ENCODE measurements at places on chromosomes 3 and 15.

DNA sequence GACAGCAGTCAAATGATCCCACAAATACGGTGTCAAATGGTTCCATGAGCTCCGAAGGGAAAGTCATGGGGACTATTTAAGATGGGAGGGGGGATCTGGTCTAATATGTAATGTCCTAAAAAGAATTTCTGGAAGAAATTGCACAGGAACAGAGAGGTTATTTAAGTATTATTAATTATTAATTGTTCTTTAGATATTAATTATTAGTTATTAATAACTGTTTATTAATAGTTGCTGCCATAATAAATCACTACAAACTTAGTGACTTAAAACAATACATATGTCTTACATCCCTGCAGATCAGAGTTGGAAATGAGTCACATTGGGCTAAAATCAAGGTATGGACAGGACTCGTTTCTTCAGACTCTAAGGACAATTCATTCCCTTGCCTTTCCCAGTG, 588.2 kb upstream of the NR2F2 start:
- no peak for DNase-seq

DNA sequence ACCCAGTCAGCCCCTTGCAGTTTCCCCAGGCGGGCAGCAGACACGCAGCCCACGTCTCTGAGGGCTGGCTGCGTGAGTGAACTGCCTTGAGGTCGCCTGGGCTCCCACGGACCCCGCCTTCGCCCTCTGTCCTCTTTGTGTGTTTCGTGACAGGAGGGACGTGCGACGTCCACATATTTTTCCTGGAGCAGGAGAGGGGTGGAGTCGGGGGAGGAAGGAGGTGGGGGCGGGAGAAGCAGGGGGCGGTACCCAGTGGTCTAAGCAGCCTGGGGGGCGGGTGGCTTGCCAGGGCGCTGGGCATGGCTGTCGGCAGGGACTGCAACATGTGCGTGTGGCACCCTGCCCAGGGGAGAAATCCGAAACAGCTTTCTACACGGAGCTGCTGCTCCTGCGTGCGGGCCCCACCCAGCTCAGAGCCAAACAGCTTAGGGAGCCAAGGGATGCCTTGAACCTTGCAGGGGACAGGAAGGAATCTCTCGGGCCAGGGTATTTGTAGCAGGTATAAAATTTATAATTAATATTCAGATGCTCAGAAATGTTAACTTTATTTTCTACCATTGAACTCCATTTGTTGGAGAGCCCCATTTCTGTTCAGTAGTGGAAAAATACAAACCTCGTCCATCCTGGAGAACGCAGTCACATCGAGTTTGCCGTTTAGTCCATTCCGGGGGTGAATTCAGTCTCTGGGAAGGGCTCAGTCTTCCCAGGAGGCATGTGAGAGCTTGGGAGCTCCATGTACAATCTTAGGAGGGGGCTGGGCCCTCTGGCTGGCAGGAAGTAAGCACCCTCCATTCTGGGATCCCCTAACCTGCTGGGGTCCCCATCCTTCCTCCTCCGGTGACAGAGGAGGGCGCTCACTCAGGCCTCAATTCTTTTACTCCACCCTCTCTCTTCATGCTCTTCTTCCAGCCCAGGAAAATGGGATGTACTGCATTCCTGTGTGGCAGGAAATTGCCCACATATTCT, 79.1 kb upstream of the MEF2A start:
- no peak for DNase-seq

GRCh38 chr3:121552797-121553196, 7.0 kb upstream of the POLQ start:
- DNase-seq, result no peak

GRCh38 chr3:46713898-46714552, 3.6 kb downstream of the PRSS50 start:
- DNase-seq, result no peak

GRCh38 chr3:5186089-5186857, 1.2 kb upstream of the EDEM1 start:
- DNase-seq, result no peak

DNA sequence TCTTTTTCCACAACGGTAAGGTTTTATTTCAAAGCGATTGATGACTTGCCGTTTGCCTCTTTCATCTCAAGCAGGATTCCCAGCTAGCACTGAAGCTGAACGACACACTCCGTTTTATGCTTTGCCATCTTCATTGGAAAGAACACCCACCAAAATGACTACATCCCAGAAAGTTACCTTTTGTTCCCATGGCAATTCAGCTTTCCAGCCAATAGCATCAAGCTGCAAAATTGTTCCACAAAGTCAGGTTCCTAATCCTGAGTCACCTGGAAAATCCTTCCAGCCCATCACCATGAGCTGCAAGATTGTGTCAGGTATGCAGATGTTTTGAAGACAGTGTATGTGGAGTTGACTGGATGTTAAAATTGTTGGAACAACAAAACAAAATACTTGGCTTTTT, 56.5 kb downstream of the YEATS2 start:
- DNase-seq, result no peak

DNA sequence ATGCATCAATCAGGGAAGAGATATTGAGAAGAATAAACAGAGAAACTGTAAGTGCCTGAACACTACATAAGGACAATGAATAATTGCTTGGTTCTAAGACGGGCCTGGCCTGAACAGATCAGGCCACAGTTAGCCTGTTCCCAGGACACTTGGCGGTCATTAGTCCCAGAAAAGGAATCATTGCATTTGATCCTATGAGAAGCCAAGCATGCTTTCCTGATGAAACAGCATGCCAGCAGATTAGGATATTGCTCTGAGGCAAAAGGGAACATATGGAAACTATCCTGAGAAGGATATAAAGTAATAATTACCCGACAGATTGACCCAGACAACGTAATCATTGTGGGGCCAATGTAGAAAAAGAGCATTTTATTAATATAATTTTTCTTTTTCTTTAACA, 51.9 kb downstream of the STRIT1 start:
- DNase-seq, result no peak

DNA sequence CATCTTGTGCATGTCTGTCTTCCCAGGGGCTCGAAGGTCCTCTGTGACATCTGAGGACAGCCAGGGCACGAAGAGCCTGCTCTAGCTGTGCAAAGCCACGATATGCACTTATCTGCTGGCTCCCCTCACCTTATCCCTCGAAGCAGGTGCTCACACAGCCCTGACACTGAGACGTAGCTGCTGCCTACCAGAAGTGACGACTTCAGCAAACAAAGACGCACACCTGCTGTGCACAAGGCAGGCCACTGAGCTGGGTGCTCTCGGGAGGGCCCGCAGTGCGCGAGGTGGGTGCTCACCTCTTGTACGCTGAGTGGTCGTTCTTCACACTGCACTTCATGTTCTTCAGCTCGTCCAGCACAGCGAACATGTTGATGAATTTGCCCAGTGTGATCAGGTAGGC, 37.3 kb downstream of the CYFIP1 start:
- DNase-seq, result no peak

DNA sequence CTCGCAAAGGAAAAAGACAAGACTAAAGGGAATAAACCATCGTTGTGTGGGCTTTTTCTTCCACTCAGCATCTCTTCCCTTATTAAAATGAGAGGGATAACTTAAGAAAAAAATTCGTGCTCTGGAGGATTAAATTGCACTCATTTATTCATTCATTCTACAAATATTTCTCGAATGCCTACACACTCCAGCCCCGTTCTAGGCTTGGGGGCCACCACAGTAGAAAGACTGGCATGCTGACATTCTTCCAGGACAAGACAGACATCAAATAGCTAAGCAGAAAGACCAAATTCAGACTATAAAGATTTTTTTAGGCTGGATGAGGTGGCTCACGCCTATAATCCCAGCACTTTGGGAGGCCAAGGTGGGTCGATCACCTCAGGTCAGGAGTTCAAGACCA, 65.3 kb upstream of the IL12A start:
- no peak for DNase-seq

DNA sequence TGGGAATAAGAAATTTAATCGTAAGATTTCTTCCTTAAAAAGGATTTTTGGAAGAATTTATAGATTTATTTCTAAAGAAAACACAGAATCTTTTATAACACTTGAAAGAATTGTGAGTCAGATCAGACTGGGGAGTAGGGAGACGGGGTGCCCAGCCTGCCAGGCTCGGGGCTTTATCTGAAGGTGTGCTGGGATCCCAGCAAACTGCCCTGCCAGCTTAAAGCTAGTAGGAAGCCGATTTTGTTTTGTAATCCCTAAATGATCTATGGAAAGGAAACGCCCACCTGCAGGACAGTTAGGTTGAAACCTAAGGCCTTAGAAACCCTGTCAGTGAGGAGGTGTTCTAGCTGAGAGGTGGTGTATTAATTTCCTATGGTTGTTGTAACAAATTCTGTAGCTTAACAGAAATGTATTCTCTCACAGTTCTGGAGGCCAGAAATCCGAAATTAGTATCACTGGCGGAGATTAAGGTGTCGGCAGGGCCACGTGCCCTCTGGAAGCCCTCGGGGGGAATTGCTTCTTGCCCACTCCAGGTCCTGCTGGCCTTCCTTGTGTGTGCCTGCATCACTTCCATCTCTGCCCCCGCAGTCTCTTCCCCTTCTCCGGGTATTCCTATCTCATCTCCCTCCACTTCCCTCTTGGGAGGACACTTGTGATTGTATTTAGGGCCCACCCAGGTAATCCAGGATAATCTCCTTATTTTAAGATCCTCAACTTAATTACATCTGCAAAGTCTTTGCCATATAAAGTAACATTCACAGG, 19.3 kb upstream of the RAB6B start:
- DNase-seq, result no peak

- no peak for DNase-seq
Observed at GRCh38 chr15:47614360-47615011, 102.8 kb upstream of the SEMA6D start.

GRCh38 chr15:51668446-51668845, 12.9 kb upstream of the SCG3 start:
- no peak for DNase-seq

- no peak for DNase-seq
Observed at GRCh38 chr3:141342386-141342785, 25.9 kb upstream of the ZBTB38 start.

GRCh38 chr3:47540281-47540680, 26.8 kb upstream of the ELP6 start:
- DNase-seq, result no peak

DNA sequence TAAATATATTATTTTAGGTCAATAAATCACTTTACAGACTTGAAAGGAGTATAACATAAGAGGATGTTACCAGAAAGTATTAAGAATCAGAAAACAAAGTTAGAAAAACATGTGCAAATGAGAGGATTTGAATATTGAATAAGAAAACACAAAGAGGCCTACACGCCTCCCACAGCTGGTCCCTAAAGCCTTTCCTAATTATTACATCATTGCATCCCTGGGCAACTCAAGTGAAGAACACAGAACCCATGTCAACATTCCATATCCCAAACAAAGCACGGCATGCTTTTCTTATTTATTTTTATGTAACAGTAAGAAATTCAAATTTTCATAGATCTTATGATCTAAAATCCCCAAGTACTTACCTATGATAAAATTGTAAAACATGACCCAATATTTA, 61.2 kb downstream of the HERC1 start:
- no peak for DNase-seq

DNA sequence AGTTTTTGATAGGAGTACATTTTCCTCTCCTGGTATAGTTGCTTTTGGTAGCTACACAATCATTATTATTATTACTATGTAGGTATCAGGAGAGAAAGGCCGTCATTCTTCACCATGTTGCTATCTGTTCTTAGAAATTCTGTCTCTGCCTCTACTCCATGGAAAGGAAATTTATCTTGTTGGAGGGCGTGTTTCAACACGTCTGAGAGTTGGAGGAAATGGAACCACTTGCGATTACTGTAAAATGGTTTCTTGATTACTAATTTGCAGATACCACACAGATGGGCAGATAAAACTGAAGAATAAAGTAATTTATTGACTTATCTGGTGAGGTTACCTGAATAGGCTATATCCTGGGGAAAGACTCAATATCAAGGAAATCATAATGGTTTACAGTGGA, 488.4 kb downstream of the NR2F2 start:
- no peak for DNase-seq

- no peak for DNase-seq
Observed at GRCh38 chr3:35931867-35932266, 292.5 kb downstream of the ARPP21 start.

DNA sequence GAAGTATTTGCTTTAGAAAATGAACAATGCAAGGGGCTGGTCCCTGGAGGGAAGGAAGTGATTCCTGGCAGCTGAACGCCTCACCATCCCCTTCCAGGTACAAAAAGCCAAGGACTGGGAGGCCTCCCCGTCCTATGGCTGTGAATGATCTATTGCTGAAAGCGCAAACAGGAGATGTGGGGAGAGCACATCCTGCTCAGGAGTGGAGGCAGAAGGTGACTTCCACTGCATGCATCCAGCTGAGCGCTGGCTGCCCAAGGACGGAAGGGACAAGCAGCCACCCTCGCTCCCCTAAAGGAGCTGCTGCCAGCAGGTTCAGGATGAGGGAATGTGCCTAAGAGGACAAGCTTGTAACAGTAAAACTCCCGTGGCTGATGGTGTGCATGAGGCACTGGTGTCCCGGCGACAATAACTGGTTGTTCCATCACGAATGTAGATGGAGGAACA, 41.4 kb downstream of the ABTB1 start:
- no peak for DNase-seq

DNA sequence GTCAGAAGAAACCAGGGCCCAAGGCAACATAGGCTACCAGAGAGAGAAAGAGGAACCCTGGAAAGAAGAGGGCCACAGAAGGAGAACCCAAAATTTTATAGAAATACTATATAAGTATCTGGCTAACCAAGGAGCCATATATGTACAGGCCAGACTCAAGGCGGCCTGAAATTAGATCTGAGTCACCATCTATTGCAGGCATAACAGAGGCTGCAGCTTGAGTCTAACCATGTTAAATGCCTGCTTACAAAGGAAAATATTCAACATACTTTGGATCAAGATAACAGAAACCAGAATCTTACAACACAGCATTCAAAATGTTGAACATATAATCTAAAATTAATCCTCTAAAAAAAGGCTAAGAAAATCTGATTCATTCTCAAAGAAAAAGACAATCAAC, 23.1 kb downstream of the IGSF11 start:
- DNase-seq, result no peak

- no peak for DNase-seq
Observed at GRCh38 chr15:99015698-99016568, 8.3 kb upstream of the PGPEP1L start.

DNA sequence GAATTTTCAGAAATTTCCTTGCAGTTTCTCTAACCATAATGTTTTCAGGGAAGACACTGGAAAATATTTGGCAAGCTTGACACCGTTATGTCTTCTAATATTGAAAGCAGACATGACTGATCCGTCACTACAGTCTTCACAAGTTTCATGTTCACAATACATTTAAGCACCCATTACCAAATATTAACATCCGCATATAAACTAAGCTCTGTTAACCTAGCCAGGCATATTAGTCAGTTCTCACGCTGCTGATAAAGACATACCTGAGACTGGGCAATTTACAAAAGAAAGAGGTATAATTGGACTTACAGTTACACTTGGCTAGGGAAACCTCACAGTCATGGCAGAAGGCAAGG, 162.7 kb upstream of the LYSMD4 start:
- DNase-seq, result no peak

GRCh38 chr3:19347671-19348070, 199.4 kb downstream of the KCNH8 start:
- DNase-seq, result no peak
